ENCODE measurements at places on chromosomes 11 and 22. TPM values are rescaled to one million over a fixed set of nuclear protein-coding genes. Genes with fewer than 3 reads are reported as not detected.

Gene MS4A3
- polyA plus RNA-seq, result not detected

Gene MUC2
- not detected for polyA plus RNA-seq

Gene SOX6
- polyA plus RNA-seq, result 2.2 TPM

Gene EFCAB6
- polyA plus RNA-seq, result 1.4 TPM

Gene PIH1D2
- 12.2 TPM for polyA plus RNA-seq

Gene OR5B3
- polyA plus RNA-seq, result not detected

Gene POLD3
- 25.0 TPM for polyA plus RNA-seq

Gene B3GAT1
- polyA plus RNA-seq, result 28.2 TPM

Gene OR10D3
- not detected for polyA plus RNA-seq

Gene FAM227A
- polyA plus RNA-seq, result 14.0 TPM

Gene IFITM10
- polyA plus RNA-seq, result 0.50 TPM

Gene GRM5
- 11.8 TPM for polyA plus RNA-seq

Gene SCGB1C1
- polyA plus RNA-seq, result not detected

Gene BMAL1
- polyA plus RNA-seq, result 15.3 TPM

Gene AP5B1
- polyA plus RNA-seq, result 1.3 TPM

Gene LARGE2
- polyA plus RNA-seq, result not detected

Gene MS4A14
- not detected for polyA plus RNA-seq

Gene MUC6
- polyA plus RNA-seq, result not detected

Gene IL10RA
- polyA plus RNA-seq, result 0.76 TPM
